ENCODE measurements at places on chromosomes 5 and 9. TPM values are rescaled to one million over a fixed set of nuclear protein-coding genes. Genes with fewer than 3 reads are reported as not detected.

- no peak for DNase-seq
Measured at GRCh38 chr9:94991961-94992907, 265.7 kb downstream of the AOPEP start.

- DNase-seq: peak; percentile 44
Measured at GRCh38 chr5:143976055-143976454, 164.1 kb downstream of the HMHB1 start.

DNA sequence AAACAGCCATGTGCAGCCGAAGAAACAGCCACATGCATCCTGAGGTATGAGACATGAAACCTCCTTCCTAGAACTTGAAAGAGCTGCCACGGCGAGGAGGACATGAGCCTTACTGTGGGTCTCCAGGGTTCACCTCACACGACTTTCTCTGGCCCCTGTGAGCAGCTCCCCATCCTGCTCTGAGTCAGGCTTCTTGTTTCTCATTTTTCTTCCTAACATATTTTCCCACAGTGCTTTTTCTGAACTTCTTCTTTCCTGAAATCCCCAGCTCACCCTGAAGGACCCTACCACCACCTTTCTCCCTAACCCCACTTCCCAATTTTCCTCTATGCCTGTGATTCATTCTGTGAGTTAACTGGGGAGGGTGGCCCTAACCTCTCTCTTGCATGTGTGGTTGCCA lies 33.7 kb upstream of the ADRB2 start:
- DNase-seq: no peak

The CORO2A gene
- total RNA-seq: 0.86 TPM

The SLC6A3 gene
- total RNA-seq: not detected

The SPINK4 gene
- total RNA-seq: not detected

The UGT3A2 gene
- total RNA-seq: not detected

The ZNF366 gene
- not detected for total RNA-seq
